ENCODE measurements at places on chromosomes 16 and 17.

- peak; percentile 55 for DNase-seq
Observed at GRCh38 chr16:1379304-1380076, 27.8 kb downstream of the GNPTG start.

- DNase-seq: no peak
Observed at GRCh38 chr17:66751771-66752170, 83.1 kb upstream of the CACNG5 start.

GRCh38 chr17:31202968-31203367 lies 94.1 kb downstream of the OMG start:
- DNase-seq: no peak

- DNase-seq: no peak
Observed at GRCh38 chr16:2586901-2587480, 49.2 kb downstream of the PDPK1 start.

- DNase-seq: no peak
Observed at GRCh38 chr16:67834242-67834614, 7.9 kb upstream of the THAP11 start.

GRCh38 chr16:88331989-88332920 lies 50.5 kb upstream of the ZNF469 start:
- no peak for DNase-seq

GRCh38 chr16:10182222-10183053 lies at the start of gene GRIN2A:
GRIN2A (minus strand) TSS chr16:10182428; CDS start chr16:10180411, 2,017 bp downstream.
- no peak for DNase-seq

- no peak for DNase-seq
Observed at GRCh38 chr17:56887552-56888467, 26.0 kb downstream of the TRIM25 start.

- DNase-seq: no peak
Observed at GRCh38 chr16:80056324-80056723, 455.8 kb upstream of the MAF start.

- DNase-seq: no peak
Observed at GRCh38 chr16:49498264-49498663, 124.7 kb downstream of the C16orf78 start.

DNA sequence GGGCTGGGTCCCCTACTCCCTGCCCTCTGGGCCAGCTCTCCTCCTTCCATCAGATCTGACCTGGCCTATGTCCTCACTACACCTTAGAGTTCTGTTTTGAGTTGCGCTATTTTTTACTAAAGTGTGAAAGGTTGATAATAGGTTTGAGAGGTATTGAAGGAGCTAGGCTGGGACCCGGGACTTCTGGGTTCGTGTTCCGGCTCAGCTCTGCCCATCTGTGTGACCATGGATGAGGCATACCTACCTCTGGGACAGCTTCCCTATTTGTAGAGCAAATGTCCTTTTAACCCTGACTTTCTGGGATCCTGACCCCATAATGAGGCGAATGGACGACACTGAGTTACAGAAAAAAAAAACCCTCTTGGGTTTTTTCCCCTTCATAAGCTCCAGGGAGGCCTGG lies 36.0 kb downstream of the IL21R start:
- DNase-seq: no peak

GRCh38 chr16:14102925-14103720 lies 32.0 kb downstream of the MRTFB start:
- no peak for DNase-seq

GRCh38 chr17:63349478-63350000 lies 96.6 kb downstream of the CYB561 start:
- no peak for DNase-seq

All from CD8-positive, alpha-beta T cell (primary cell).